Stimulated activated CD4-positive, alpha-beta T cell treated with anti-CD3 and anti-CD28 coated beads, Interleukin-4, amount 100 ng/mL, for 48 hours (primary cell): ENCODE measurements at places on chromosomes 7 and 10.

DNA sequence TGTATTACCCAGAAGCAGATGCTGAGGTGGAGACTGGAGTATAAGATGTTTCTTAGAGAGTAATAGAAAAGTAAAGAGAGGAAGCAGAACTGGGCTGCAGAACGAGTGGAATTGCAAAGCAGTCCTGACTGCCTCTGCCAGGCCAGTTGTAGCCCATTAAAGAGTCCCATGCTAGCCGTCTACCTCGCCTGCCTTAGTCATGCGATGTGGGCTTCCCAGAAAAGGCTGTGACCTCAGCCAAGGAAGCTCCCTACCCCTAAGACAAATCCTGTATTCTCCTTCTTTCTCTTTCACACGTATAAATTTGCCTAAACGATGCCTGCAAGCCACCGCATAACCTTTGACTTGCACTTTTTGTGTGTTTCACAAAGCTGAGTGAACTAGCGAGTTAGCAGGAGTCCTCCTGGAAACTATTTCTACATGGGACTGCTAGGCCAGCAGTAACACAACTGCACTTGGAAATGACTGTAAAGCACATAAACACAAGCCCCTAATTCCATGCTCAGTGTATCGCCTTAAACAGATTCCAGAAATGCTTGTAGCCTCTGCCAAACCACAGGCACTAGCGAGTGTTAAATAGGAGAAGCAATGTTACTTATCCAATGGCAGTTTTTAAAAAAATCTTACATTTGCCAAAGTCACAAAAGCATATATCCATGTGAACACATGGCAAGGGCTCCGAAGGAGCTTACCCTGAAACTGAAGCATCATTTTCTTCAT lies 47.4 kb upstream of the GNAI1 start:
- DNase-seq: no peak

DNA sequence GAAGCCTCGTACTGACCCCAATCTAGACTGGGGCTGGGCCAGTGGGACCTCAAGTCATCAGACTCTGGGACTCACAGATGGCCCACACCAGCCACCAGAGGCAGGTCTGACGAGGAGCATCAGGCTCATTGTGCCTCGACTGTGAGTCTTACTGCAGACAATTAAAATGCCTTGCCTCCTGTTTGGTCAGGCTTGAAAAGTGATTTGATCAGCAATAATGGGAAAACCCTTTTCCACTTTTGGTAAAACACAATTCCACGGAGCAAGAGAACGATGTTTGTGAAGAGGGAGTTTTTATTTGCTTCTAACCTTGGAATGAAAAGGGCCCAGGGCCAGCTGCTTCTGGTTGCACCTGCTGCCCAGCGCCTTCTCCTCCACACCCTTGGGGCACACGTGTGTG lies 43.9 kb downstream of the C10orf143 start:
- no peak for DNase-seq

- DNase-seq: no peak
Observed at GRCh38 chr10:96289218-96289910, 14.9 kb upstream of the DNTT start.

DNA sequence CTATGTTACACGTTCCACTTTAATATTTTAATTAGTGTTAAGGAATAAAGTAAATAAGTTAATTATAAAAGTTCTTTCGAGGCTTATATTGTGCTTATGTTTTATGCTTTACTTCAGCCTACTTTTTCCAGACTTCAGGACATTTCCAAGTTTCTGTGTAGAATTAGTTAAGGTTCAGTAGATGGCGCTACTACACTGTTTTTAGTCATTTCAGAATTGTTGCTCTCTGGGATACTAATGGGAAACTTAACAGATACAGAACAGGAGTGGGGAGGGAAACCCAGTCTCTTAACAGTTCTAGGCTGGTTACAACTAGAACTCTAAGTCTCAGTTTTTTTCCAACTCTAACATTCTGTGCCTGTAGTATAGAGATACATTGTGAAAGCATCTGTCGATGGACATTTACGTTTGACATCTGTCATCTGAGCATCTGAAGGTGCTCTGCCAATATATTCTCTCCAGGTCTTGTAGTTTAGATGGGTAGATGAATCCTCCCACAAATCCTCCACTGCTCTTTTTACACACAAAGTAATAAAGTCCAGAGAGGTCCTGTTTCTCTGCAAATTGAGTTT lies 56.8 kb upstream of the FAM171A1 start:
- DNase-seq: no peak

DNA sequence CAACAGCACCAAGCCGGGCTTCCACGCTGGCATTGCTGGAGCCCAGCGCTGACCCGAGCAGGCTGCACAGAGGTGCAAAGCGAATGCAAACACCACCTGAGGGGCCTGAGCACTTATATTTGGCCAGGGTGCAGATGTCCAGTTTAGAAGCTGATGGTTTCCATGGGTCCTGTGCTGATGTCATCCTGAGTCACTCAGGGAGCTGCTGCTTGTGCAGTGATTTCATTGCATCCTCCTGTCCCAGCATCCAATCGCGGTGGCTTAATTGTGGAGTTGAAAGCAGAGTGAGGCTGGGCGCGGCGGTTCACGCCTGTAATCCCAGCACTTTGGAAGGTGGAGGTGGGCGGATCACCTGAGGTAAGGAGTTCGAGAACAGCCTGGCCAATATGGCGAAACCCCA lies 410.2 kb upstream of the KLF6 start:
- DNase-seq: no peak

GRCh38 chr7:28064437-28064836 lies 116.2 kb downstream of the JAZF1 start:
- no peak for DNase-seq

GRCh38 chr7:94239661-94240234 lies 154.9 kb upstream of the COL1A2 start:
- DNase-seq: no peak

DNA sequence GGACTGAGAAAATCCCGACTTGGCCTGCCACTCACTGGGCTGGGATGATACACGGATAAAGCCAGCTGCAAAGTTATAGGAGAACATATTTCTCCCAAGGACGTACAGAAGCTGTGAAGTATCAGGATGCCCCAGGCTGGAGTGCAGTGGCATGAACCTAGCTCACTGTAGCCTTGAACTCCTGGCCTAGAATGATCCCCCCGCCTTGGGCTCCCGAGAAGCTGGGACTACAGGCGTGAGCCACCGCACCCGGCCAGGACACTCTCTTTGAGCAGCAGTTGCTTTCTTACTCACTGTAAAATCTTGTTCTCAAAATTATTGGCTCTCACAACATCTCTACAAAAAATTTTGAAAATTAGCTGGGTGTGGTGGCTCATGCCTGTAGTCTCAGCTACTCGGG lies 50.4 kb downstream of the CLEC2L start:
- no peak for DNase-seq

DNA sequence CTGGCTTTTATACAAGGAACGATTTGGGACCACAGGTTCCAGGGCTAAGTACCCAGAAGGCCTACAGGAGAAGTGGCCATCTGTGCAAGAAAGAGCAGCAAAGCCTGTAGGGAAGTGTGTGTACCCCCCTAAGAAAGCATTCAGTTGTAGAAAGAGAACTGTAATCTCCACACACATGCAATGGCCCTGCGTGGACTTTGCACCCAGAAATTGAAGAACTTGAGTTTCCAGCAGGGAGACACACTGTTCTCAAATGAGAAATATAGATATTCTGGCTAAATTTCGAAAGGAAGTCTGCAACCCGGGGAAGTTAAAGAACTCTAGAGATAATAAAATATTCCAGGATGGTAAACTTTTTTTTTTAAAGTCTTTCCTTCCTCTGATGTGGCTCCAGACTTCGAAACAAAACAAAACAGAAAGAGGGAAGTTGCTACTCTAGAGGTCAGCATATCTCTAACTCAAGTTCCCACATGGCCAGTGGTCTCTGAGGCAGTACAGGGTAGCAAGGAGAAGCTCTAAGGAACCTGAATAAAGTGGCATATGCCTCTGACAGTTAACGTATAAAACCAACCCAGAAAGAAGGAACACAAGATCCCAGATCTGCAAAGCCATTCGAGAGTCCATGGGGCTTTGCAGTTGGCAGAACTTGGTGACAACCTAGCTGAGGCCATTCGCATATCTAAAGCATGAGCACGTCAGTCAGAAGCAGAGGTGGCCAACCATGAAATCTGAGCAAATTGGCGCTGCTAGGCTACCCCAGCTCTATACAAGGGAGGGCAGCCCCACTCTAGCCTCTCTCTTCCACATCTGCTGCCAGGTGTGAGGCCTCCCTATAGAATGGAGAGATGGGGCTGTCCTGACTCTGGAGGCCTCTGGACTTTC lies 56.6 kb downstream of the ELMO1 start:
- no peak for DNase-seq

GRCh38 chr10:102300278-102300843 lies 55.0 kb downstream of the GBF1 start:
- DNase-seq: no peak

DNA sequence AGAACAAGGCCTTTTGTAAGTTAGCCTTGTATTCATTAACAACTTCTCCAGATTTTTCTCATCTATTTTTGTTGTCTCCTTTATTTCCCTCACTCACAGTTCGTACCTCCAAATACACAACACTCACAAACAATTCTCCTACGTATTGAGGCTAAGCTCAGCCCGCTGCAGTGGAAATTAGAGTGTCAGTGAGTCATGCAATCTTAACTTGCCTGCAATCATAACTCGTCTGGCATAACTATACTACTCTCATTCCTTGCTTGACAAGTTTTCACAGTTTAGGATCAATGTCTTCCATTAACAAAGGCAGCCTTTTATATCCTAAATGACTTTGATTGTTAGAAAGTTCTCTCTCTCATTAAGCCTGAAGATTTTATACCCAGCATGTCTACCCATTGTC lies 23.8 kb downstream of the TMEM196 start:
- DNase-seq: no peak

DNA sequence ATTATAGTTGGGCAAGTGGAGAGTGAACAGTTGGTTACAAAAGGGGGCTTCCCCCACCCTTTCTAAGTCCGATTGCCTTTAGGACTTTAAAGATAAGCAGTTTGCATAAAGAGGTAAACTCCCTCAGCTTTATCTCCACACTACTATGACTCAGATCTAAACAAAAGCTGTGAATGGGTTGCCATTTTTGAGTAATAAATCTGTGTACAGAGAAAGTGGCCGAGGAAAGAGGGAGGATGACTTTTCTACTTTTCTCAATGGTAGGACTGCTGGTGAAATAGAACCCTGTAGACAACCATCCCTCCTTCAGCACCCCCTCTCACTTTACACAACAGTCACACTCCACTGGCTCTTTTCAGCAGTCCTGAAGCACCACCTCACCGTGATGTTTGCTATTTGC lies 71.2 kb downstream of the DNMBP start:
- DNase-seq: no peak
